Spinal cord (tissue), 10 donors: ENCODE measurements at places on chromosomes 1 and 21.
A peak's percentile ranks its signal among the peaks of the same experiment; 100 is the strongest.

- no peak for DNase-seq
Measured at GRCh38 chr1:89627596-89627962, 5.3 kb upstream of the LRRC8C start.

DNA sequence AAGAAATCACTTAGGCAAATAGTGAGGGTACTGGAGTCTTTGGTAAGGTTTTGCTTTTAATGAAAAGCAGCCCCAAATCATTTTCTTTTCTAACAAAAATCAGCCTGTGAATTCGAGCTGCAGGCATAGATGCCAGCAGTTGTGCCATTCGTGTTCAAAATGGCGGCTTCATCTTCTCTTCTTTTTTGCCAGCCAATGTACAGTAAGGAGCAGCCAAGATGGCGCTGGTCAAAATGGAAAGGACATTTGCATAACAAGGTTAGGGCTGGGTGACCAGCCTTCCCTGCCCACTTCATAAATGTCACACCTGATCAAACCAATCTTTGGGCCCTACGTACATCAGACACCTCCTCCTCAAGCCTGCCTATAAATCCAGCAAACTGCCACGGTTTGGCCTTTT, 100.2 kb upstream of the RGS1 start:
- no peak for DNase-seq

- no peak for DNase-seq
Measured at GRCh38 chr1:245051349-245052221, 103.2 kb upstream of the KIF26B start.

- DNase-seq, result no peak
Measured at GRCh38 chr1:209323743-209324142, 259.8 kb upstream of the CAMK1G start.

DNA sequence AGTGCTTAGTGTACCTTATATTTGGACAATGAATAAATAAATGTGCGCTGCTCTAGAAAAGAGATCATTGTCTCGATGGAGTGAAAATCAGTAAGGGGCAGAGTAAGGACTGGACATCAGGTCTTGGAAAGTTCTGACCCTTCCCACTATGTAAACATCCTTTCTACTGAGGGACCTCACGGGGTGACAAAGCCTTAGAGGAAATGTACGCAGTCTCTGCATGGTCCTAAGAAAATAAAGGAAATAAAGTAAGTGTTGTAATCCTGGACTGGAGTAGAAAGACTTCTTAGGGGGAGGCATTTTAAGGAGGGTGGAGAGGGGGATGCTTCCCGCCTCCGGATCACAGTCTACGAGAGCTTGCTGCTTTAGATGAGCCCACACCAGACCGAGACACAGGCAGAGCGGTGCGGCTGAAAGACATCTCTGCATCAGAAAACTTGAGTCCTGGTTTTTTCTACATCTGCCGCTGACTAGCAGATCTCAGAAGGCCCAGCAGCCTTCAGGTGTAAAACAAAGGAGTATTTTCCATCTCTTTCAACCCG, 22.3 kb upstream of the GPR137B start:
- no peak for DNase-seq

DNA sequence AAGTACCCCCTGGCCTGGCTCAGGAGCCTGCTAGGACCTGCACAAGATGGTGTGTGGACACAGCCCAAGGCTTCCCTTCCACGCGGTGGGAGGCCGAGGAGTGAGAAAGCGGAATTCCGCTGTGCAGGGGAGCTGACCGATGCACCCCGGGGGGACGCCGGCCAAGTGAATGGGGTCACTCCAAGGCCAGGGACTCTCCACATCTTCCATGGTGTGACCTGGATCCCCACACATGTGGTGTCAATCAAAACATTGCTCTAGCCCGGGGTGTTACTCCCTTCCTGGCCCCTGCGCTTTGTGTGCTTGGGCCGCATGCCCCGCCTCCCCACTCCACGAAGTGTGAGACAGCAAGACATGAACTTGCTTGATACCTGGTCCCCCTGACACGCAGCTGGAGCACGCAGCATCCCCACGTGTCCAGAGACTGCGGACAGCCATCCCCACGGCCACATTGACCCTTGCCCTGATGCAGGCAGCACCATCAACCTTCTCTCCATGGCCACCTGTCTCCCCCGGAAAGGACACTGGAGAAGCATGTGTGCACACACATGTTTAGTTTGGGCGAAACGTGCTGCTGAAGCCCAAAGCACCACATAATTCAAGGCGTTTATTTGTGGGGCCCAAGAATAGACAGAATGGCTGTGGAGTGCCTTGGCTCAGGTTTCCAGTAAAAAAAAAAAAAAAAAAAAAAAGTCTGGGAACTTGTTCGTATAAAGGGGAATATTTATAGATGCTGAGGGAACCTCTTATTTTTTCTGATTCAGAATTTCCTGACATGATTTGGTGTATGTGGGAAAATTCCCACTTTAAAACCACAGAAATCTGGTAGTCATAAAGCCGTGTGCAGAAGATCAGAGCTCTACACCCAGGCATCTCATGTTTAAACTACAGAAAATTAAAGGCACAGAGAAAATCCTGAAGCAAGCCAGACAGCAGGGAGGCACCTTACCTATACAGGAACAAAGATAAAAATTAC, 171.7 kb downstream of the HUNK start:
- DNase-seq, result no peak

GRCh38 chr1:193404236-193404635, 217.8 kb upstream of the B3GALT2 start:
- DNase-seq, result no peak

- no peak for DNase-seq
Measured at GRCh38 chr1:11872545-11872944, 13.8 kb upstream of the NPPB start.

GRCh38 chr1:226309398-226310244, 657 bp upstream of the LIN9 start:
- peak; percentile 24 for DNase-seq

DNA sequence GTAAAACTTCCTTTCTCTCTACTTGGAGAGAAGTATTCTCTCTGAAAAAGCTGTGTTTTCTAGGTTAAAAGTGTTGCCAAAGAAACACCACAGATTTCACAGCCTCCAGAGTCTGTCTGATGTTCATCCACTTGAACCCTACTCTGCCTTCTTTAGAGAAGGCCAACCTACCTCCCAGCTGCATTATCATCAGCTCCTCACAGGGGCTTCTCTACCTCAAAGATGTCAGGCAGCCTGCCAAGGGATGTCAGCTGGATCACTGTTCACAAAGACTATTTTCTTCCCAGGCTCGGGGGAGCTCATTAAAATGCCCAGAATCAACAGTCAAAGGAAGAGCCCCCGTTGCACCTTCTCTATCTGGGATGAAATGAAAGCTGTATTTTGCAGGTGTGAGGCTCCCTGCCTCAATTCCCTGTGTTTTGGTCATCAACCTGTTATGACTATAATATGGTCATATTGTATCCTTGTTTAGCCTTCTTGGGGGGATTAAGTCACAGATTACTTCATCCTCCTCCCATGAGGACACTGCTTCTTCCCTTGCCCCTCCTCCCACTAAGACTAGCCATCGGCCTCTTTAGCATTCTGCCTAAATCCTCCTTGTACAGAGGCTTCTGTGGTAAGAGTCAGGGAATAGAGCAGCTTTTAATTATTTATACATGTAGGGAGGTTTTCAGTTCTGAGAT, 25.7 kb downstream of the ANGPTL7 start:
- DNase-seq, result no peak

- DNase-seq, result no peak
Measured at GRCh38 chr1:109618661-109619575, 498 bp downstream of the GNAT2 start.

GRCh38 chr1:39165049-39165448, 39.4 kb upstream of the MACF1 start:
- DNase-seq, result no peak

GRCh38 chr1:76229279-76230005, 154.9 kb downstream of the ST6GALNAC3 start:
- no peak for DNase-seq

GRCh38 chr1:92975551-92976232, 14.4 kb upstream of the DIPK1A start:
- DNase-seq, result no peak

GRCh38 chr1:153882296-153882912, 40.4 kb downstream of the GATAD2B start:
- no peak for DNase-seq

DNA sequence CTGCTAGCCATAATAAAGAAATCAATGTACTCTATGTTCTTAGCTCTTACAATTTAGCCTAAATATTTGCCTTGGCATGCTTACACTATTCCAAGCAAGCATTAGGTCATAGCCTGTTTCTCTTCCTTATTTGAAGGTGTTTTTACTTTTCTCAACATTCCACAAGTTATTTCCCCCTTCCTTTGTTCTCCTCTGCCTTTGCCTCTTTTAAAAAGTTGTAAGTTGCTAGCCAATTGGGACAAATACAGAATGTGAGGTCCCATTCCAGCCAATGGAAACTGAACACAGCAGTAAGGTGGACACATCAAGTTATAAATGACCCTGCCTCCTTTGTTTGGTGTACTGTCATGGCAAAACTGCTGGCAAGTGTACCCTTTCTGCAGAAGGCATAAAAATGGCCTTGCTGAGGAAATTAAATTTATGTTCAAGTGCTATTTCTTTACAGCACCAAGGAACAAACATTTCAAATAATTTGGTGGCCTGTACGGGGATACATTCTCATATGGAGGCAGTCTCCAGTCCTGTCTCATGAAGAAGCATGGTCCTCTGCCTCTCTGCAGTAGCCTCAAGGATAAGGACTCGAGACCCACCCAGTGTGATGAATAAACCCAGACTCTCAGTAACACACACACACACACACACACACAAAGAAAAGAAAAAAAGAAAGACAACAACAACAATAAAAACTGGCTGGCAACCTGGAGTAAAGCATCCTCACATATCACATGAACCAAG, 28.8 kb upstream of the FMO1 start:
- no peak for DNase-seq

GRCh38 chr1:221139991-221140390, 260.7 kb downstream of the HLX start:
- no peak for DNase-seq

- peak; percentile 94 for DNase-seq
Measured at GRCh38 chr1:216723274-216723780, at the start of gene ESRRG. Gene ESRRG (minus strand): TSS chr1:216723429. CDS start chr1:216723299, 130 bp downstream.

- no peak for DNase-seq
Measured at GRCh38 chr1:27154469-27154990, 395 bp downstream of the SLC9A1 start.

DNA sequence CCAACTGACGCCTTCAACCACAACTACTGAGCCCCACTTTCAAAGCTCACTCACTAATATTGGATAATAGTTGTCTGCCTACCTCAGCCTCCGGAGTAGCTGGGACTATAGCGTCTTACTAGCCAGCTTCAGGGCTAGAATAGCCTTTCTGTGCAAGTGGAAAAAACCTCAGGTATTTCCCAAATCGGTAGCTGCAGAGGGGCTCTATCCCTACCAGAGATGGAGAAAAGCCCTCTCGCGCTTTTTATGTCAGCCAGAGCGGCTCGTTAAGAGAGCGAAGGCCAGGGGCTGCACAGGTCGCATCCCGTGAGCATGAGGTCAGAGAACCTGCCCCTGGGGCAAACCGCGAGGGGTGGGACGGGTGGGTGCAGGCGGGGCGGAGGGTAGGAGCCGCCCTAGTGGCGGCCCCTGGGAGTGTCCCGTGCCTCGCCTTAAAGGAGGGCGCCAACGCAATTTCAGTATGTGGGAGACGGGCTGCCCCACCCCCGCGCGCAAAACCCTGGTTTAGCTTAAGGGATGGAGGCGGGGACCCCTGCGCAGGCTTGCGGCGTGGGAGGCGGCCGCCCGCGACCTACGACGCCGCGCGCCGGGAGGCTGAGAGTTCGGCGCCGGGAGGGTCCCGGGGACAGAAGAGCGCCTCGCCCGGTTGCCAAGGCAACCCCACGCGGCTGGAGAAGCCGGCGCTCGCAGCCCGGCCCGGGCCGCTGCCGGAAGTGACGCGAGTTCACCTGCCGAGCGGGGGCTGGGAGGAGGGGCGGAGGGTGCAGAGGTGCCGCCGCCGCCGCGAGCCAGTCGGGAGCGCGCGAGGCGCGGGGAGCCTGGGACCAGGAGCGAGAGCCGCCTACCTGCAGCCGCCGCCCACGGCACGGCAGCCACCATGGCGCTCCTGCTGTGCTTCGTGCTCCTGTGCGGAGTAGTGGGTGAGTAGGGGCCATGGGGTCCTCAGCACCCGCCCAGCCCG, at the start of gene CXADR:
Gene CXADR, plus strand, starts transcription at position 791 of the 961 bp plus-strand sequence. Its CDS starts 87 bp downstream, at position 878.
- DNase-seq, result peak; percentile 68

DNA sequence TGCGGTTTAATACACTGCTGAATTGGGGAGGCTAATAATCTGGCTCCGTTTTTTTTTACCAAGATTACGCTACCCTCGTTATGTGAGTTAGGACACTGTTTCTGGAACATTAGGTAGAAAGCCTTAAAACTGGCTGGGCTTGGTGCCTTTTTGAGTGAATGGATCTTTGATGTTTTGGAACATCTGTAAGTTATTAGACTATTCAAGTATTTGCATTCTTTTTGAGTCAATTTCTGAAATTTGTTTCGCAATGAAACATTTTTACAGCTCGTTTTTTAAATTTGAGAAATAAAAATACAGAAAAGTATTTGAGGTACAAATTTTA, 106.9 kb downstream of the LTN1 start:
- DNase-seq, result no peak

DNA sequence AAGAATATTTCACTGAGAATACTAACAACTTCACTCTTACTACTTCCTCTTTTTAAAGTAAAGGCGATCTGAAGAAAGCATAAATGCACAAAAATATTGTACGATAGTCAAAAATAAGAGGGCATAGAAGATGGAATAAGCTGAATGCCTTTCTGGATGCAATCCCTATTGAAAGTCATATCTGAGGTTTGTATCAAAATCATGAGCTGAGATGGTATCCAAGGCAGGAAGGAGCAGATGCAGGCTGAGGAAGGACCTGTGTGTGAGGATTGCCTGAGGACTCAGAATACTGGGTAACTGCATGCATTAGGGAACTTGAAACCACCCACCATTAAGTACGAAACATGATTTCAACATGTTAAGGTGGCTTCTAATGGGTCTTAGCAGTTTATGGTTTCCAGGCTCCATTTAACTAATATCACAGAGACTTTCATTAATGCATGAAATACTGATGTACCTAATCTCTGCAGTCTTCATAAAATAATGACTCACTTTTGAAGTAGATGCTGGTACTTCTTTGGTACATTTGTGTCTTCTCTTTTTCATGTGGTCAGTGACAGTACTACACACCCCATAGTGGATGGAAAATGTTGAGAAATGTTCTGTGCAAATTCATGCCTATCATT, 29.6 kb upstream of the RGS1 start:
- DNase-seq, result no peak

GRCh38 chr1:34685225-34685624, 69.6 kb upstream of the GJB5 start:
- no peak for DNase-seq

DNA sequence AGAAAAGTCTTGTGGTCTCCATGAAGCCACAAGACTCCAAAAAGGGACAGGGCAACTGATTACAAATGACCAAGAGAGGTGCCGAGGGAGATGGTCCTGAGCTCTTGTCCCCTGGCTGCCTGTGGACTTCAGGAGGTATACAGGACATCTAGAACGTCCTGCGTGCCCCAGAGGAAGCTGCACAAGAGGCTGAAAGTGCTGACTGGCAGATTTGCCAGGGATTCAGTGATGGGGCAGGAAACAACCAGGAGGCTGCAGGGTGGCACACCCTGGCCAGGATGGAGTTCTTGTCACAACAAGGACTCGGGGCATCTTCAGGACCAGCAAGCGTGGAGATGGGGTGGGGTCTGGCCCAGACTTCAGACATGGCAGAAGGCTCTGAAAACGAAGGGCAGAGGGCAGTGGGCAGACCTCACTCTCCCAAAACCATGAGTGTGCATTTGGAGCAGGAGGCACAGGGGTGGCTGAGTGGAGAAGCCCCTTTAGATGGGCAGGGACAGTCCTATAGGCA, 13.4 kb upstream of the PKP1 start:
- no peak for DNase-seq

GRCh38 chr21:19237608-19238007, 834.0 kb upstream of the TMPRSS15 start:
- peak; percentile 52 for DNase-seq
